NCI-H1105 (cell line): ENCODE measurements at places on chromosomes 7 and 10.

- no peak for DNase-seq
Observed at GRCh38 chr7:37540917-37541316, 92.3 kb upstream of the ELMO1 start.

DNA sequence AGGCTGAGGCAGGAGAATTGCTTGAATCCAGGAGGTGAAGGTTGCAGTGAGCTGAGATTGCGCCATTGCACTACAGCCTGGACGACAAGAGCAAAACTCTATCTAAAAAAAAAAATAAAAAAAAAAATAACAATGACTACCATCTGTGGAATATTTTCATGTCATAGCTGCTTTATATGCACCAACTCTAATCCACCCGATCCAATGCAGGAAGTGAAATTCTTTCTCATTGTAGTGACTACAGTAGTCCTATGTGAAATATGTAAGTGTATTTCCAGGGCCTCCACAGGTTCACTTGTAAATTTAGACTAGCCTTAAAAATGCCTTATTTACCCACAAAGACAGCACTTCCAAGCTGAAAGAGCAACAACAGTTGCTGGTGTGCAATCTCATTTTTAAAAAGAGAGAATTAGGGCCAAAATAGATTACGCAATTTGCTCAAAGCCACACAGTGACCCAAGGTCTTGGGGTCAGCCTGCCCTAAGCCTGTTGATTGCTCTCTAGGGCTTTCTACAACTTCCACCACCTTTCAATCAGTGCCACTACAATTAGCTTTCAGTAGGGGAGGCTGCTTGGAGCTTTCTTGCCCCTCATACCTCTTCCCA is 25.8 kb upstream of the EGFR start:
- DNase-seq = no peak

- DNase-seq = no peak
Observed at GRCh38 chr7:115096262-115096661, 174.4 kb downstream of the MDFIC start.

GRCh38 chr7:44977304-44977958 is 1.4 kb downstream of the MYO1G start:
- DNase-seq = no peak

GRCh38 chr7:25672496-25672895 is 444.2 kb upstream of the NPVF start:
- DNase-seq = no peak

GRCh38 chr10:102280397-102281101 is 35.2 kb downstream of the GBF1 start:
- no peak for DNase-seq

DNA sequence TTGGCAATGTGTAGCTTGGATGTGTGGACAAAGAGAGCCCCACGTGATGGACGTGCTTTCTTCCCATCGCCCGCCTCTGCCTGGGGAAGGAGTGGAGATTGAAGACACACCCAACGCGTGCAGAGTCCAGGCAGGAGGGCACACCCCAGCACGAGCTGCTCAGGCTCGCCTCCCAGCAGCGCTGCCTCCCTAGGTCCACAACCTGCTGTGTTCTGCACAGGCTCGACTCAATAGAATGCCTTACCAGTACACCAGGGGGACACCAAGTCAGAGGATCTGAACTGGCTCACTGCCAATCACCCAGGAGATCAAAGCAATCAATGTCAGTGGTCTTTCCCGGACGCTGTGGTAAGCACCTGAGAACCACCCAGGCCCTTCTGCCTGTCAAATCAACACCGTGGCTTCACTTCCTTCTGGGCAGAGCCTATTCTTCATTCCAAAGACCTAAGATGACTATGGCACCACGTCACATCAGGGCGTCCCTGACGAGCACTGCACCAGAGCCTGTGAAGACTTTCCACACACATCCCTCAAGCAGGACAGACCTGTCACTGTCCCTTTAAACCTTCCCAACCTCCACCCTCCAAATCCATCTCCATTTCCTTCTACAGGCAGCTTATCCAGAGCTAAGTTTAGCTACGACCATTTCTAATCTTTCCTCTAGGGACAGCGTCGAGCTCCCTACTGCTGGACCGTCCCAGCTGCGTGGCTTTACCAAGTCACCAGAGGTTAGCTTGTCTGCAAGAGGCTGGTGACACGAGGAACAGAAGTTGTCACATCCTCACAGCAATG is 72.3 kb downstream of the AMZ1 start:
- no peak for DNase-seq

- DNase-seq = no peak
Observed at GRCh38 chr7:47743965-47744591, 162.2 kb upstream of the TNS3 start.

DNA sequence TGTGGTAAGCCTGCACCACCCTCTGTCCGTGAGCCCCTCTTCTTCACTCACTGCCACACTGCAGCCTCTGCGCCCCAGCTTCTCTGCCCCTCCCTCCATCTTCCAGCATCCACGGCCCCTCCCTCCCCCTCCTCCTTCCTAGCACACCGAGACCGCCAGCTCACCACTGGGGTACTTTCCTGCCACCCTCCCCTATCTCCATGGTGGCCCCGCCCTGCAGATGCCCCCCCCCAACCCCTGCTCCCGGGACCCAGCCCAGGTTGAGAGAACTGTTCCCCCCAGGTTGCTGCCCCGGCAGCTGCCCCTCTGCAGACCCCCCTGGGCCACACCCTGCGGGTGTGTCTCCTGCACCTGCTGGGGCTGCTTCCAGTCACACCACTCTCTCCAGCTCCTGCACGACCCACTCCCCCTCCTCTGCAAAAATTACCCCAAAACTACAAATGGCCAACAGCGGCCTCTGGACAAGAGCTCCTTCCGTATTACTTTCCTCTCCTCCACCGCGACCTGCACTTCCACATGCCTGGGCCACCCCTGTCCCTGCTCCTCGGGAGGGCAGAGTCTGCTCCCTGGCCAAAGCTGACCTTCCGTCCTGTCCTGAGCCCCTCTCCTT is 209.2 kb upstream of the PPP2R2D start:
- no peak for DNase-seq

DNA sequence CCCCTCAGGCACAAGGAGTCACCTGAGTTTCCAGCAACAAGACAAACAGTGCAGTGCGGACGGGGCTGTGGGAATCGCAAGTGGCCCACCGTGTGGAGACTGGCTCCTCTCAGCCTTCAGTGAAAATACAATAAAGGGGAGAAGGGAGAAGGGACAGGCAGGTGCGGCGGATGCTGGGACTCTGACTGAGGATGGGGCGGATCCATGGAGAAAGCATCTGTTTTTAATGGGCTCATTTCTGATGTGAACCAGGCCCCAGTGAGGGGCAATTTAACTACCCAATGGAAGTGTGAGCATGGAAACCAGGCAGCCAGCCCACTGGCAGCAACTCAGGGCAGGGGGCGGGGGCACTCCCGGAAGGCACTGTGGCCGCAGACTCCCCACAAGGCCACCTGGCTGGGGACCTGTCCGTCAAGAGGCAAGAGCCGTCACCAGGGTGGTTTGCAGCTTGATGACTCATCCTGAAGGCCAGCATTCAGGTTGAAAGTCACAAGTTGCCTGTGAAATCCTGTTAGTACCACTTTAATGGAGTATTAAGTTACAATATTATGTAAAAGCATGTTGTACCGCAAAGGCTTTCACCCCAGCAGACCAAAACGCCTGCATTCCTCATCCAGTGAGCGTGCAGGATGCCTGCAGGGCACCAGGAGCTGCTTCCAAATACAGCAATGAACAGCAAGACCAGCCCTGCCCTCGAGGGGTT is 476.4 kb downstream of the PTPRN2 start:
- DNase-seq = no peak

- no peak for DNase-seq
Observed at GRCh38 chr10:45003432-45004000, 2.8 kb downstream of the ZNF22 start.

- DNase-seq = no peak
Observed at GRCh38 chr7:151061213-151062110, 2.1 kb downstream of the SLC4A2 start.

- DNase-seq = no peak
Observed at GRCh38 chr10:98172073-98172472, 37.6 kb downstream of the R3HCC1L start.

DNA sequence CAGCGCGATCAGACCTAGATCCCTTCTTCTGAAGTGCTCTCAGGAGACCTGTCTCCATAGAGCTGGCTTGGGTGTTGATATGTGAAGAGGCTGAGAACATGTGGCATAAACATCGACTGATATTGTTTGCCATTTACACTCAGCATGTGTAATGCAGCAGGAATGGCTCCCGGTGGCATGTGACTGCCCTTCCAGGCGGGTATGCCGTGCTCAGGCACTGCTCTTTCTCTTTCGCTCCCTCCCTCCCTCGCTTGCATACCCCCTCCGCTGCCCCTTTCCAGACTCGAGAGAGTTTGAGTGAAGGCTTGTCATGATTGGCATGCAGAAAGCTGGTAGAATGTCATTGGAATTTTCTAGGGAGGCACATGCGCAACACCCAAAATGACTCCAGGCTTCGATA is 107.3 kb upstream of the PDCD4 start:
- DNase-seq = no peak

GRCh38 chr7:304574-305409 is 14.8 kb downstream of the FOXL3 start:
- DNase-seq = no peak

DNA sequence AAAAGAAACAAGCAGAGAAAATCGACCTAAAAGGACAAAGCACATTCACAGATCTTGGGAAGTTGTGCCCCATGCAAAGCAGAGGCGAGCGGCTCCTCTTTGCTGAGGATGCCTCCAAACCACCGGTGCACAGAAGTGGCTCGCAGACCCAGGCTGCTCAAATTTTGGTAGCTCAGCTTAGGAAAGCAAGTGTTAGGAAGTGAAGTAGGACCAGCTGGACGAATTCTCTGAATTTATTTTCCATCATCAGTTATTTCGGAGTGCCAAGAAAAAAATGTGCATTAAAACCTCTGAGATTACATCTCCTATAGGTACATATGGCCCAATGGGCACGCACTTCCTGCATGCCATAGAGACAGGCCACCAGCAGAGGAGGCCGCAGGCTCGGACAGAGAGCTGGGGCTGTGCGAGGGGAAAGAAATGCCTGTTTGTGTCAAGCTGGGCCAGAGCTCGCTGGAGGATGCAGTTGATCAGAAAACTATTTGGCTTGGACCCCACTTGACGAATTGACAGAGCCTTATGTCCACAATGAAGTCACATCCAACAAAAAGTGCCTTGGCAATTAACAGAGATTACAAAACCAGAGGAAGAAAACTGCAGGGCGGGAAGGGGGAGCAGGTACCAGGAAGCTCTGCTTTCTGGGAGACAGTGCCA is 122.3 kb upstream of the LYZL2 start:
- peak; percentile 22 for DNase-seq

DNA sequence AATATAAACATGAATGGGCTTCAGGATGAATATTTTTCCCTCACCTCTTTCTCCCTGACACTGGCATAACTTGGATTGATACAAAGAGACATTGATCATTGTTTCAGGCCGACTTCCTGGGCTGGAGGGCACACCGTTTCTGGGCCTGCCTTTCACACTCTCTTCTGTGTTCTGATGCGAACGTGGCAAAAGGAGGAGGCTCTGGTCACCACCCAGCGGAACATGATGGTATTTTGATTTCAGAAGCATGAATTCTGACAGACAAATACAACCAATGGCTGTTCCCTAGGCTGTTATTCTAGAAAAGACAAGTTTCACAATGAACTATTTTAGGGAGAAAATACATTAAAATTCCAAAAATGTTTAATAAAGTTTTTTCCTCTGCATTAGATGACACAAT is 534.5 kb upstream of the MKI67 start:
- no peak for DNase-seq

GRCh38 chr10:126373147-126373546 is 15.1 kb downstream of the ADAM12 start:
- DNase-seq = no peak

DNA sequence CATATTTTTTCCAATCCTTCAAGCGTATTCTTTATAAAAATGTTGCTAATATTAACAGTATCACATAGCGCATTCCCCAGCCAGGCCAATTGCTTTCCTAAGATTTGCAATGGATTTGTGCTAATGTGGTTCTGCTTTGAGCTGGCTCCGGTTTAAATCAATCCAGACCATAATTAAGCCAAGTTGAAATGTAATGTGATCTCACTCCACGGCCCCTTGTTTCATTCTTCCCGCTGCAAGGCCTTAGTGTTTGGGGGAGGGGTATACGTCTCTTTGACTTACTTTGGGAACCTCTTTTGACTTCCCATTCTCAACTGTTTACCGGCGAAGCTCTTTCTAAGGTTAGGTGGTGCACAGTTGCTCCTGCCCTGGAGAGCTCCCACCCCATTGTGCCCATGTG is 86.4 kb downstream of the PRPF18 start:
- no peak for DNase-seq

- DNase-seq = no peak
Observed at GRCh38 chr7:66504131-66504530, 124.5 kb upstream of the KCTD7 start.

- no peak for DNase-seq
Observed at GRCh38 chr7:66060796-66061195, 14.8 kb upstream of the ASL start.

- DNase-seq = no peak
Observed at GRCh38 chr10:100980311-100980710, 7.0 kb downstream of the MRPL43 start.

- no peak for DNase-seq
Observed at GRCh38 chr10:98033515-98033914, 3.1 kb upstream of the CRTAC1 start.

DNA sequence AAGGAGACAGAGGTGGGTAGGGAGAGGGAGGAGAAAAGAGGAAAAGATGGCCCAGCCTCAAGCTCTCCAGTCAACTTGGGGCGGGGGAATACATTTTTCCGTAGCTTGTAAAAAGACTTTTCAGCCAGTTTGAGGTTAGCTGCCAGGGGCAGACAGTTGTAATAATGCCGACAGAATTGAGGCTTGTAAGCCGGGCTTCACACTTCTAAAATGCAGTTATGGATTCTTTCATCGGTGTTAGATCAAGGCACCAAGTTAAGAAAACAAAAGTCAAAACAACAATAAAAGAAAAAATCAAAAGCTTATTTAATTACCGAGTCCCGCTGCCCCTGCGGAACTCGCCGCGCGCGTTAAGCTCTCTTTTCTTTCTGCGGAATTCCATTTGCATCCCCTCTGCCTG is 448 bp upstream of the EVX1 start:
- no peak for DNase-seq

DNA sequence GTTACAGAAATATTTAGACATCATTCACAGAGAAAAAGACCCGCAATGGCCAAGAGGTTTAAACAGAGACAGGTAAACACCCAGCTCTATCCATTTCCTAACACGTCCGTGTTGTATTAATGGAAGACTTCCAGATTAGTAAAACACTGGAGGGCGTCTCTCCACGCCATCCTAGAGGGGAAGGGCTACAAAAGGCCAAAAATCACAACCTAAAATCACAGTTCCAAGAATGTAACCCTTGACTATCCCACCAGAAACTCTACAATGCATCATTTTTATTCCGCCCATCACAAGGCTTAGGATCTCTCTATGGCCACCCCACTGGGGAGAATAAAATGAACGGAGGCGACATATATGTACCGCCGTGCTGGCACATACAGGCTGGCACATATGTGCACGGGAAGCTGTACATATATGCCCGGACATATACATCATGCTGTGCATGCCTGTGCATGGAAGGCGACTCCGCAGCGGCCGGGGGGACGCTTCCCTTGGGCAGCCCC is 734 bp downstream of the PCLO start:
- no peak for DNase-seq

GRCh38 chr10:25178411-25178810 is 3.6 kb downstream of the GPR158 start:
- DNase-seq = no peak
